Neuronal stem cell (in vitro differentiated cells): ENCODE measurements at places on chromosomes 4 and X.

DNA sequence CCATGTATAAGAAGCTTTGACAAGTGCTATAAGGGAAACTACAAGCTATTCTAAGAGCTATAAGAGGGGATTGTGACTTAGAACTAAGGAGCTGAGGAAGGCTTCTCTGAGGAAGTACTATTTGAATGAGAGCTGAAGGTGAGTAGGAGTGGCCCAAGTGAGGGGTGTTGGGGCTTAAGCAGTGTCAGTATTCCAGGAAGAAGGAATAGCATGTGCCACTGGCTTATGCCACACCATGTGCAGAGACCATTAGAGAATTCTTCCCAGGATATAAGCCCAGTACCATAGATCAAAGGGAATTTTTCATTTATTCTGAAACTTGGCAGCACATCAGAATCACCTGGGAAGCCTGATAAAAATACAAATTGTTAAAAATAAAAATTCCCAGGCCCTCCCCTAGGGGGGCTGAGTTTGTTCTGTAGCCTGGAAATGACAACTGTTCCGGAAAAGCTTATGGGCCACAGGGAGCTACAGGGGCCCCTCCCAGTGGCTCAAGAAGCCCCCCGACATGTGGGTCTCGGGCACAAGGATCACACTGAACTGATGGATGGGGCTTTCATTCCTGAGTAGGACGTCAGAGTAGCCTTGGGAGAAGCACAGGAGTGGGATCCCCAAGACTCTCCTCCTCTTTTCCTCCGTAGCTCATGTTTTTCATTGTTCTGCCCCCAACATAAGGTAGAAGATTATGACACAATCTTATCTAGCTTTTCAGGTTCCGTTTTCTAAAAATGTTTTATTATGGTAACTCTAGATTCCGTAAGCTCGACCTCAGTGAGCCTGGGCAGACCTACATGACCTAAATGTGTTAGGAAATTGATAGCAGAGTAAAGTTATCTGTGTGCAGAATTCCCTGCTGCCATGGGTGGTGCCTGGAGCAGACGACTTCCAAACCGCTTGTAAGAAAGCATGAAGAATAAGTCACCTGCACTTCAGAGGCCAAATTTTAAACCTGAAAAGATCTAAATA, 119.3 kb downstream of the AFF1 start:
- DNase-seq, result no peak

- no peak for DNase-seq
Observed at GRCh38 chr4:121650741-121651140, 46.0 kb downstream of the ANXA5 start.

GRCh38 chr4:15600176-15600575, 55.0 kb downstream of the FBXL5 start:
- no peak for DNase-seq

DNA sequence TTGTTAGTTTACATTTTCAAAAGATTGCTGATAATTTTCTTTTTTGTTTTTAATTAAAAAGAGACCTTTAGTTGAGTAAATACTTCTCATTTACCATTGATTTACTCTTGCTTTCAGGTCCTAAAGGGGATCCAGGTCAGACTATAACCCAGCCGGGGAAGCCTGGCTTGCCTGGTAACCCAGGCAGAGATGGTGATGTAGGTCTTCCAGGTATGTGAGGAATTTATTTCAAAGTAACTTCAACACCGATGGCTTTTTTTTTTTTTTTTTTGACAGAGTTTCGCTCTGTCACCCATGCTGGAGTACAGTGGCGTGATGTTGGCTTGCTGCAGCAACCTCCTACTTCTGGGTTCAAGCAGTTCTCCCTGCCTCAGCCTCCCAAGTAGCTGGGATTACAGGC, 135.1 kb downstream of the IRS4 start:
- DNase-seq, result no peak

DNA sequence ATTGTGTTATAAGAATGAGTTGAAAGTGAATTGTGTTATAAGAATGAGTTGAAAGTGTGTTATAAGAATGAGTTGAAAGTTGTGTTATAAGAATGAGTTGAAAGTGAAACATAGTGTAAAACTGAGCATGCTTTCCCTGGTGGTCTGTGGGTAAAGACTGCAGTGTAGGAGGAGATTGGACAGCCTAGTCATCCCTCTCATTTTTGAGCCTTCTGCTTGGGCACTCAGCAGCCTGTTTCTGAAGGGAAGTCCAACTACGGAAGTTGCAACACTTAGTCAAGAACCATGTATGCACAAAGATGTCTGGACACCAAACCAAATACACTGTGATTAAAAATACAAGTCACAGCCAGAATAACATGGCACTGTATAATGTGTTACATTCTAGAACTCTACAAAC, 72.6 kb downstream of the ANK2 start:
- DNase-seq, result no peak

GRCh38 chrX:72124540-72125201, 7.0 kb downstream of the RTL5 start:
- DNase-seq, result no peak

GRCh38 chr4:172657081-172657480, 511.5 kb upstream of the GALNT7 start:
- no peak for DNase-seq
